Mucosa of gallbladder (tissue), 1 donor: ENCODE measurements at places on chromosomes 4 and X. TPM values are rescaled to one million over a fixed set of nuclear protein-coding genes. Genes with fewer than 3 reads are reported as not detected.

GRCh38 chrX:136028383-136028984 lies 43.2 kb downstream of the SLC9A6 start:
- DNase-seq: no peak

GRCh38 chr4:184265546-184266351 lies 48.1 kb upstream of the ENPP6 start:
- no peak for DNase-seq

- DNase-seq: no peak
Observed at GRCh38 chrX:133670383-133670782, 255.1 kb upstream of the GPC4 start.

GRCh38 chr4:82084747-82085146 lies 289.0 kb downstream of the HNRNPD start:
- no peak for DNase-seq

DNA sequence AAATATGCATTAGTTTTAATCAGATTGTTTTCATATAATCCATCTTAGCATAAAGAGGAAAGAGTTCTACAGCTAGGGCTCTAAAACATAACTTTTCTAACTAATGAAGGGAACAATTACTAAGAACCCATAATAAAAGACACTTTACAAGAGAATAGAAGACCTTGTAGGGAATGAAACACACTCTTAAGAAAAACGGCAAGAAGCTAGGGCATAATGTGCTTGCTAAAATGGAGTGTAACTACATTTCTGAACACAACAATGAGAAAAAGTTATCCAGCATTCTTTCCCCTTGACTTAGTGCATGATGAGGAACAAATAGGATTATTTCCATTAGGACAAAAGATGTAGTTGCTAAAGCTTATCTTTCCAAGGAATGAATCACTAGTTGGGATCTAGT lies 54.6 kb downstream of the ARHGAP6 start:
- DNase-seq: no peak

- DNase-seq: no peak
Observed at GRCh38 chrX:9635368-9635767, 130.3 kb downstream of the GPR143 start.

DNA sequence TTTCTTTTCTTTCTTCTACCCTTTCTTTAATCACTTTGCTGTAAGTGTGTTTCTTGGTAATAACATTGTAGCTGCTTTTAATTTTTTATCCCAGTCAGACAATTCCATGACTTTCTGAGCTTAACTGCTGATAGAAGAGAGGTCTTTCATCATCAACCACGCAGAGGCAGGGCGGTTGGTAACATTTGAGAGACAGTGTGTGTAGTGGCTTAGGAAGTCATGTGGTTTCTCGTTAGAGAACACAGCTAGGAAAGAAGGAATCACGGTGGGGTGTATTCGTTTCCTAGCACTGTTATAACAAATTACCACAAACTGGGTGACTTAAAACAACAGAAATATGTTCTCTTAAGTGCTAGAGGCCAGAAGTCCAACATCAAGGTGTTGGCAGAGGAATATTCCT lies 11.5 kb downstream of the PRPS2 start:
- DNase-seq: no peak

DNA sequence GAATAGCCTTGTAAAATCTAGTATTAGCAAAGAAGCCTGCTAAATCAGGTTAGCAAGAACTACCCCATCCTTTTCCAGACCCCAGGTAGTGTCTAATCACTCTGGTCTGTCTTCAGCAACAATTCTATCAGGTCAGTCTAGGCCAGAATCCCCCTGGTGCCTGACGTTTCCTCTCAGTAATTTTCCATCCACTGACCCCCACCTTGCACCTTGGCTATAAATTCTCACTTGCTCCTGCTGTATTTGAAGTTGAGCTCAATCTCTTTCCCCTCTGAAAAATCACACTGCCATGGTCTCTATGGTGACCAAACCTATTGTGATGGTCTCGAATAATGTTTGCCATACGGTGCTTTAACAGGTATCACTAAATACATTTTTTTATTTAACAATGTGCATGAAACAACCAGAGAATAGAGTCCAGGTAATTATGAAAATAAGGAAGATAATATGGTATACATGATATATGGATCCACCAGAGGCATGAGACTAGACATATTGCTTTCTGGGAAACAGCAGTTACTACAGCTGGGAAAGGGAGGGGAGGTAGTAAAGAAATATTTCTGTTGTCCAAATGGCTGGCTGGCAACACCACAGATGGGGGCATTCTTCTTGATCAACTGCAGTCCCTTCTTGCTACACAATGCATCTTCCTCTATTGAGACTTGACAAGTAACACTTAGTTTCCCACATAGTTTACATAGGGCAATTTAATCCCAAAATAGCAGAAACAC lies 33.8 kb downstream of the CXCL1 start:
- no peak for DNase-seq

GRCh38 chr4:113024388-113024787 lies 25.1 kb upstream of the ANK2 start:
- no peak for DNase-seq

DNA sequence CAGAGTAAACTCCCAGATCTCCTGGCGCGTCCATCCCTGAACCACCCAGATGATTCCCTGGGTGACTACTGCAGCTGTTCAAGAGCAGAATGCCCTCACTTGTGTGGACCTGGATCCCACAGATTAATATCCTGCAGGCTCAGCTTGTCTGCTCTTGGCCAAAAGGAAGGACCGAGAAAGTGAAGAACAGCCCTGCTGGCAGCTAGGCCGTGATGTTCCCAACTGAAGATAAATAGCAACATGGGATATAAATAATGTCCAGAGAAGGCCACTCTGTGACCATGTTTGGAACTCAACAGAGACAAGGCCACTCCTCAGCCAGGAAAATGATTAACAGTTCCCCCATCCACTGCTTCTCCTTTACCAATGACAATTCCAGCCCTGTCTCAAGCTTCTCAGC lies 21.5 kb downstream of the SUPT20HL2 start:
- peak; percentile 11 for DNase-seq

DNA sequence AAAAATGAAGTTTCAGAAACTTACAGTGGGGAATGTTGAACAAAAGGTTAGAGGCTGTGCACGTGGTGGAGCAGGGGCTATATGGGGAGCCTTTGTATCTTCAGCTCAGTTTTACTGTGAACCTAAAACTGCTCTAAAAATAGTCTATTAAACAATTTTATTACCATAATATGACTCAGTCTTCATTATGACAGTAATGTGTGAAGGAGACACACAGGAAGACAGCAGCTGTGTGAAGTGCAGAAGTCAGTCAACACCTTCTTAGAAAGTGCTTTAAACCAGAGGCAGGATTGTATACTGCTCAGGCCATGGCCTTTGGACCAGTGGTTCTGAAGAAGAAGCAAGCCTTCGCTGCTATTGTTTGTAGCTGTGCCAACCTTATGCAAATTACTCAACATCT lies 89.7 kb downstream of the ARHGAP10 start:
- no peak for DNase-seq

The GC gene
- 2,230 TPM for total RNA-seq

The ADH1A gene
- total RNA-seq: 5.4 TPM
